ENCODE measurements at places on chromosomes 2 and 18.

- no peak for DNase-seq
Observed at GRCh38 chr18:6798896-6799295, 69.4 kb downstream of the ARHGAP28 start.

DNA sequence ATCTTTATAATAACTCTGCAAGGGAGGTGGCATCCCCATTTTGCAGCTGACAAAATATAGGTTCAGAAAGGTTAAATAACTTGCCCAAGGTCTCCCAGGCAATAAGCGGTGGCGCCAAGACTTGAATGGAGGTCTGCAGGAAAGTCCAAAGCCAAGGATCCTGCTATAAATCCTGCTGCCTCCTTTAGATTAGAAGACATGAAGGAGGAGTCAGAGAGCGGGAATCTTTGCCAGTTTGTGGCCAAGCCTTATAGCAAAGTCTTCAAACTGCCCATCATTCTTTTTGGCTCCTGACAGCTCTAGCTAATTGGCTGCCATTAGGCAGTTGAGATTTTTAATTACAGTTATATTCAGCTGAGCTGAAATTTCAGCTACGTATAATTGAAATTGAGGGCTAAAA lies 114.3 kb downstream of the C1D start:
- DNase-seq = no peak

GRCh38 chr2:180583441-180584140 lies 396.8 kb upstream of the UBE2E3 start:
- no peak for DNase-seq

- no peak for DNase-seq
Observed at GRCh38 chr2:84781942-84782716, 98.8 kb downstream of the TRABD2A start.

Data from cerebellar nuclear complex (tissue), 1 donor.